ENCODE measurements at places on chromosomes 13 and 19.

GRCh38 chr19:28785971-28786370 is 427.0 kb downstream of the UQCRFS1 start:
- DNase-seq, result no peak

DNA sequence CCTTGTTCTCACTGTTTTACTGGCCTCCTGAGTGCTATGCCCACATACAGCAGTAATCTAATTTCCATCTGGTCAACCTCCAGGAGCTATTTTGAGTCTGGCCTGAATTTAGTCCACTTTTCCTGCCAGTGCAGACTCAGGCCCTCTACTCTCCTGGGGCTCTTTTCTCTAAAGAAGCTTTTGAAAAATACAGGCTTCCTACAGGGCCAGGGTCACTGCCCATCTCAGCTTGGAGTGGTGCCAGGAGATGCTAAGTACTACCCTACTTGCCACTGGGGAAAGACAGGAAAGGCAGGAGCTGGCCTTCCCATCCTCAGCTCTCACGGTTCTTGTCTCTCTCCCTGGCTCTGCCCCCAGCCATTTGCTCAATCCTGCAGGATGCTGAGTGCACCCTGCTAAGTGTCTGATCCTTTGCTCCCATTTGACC is 101.7 kb upstream of the SERP2 start:
- no peak for DNase-seq

DNA sequence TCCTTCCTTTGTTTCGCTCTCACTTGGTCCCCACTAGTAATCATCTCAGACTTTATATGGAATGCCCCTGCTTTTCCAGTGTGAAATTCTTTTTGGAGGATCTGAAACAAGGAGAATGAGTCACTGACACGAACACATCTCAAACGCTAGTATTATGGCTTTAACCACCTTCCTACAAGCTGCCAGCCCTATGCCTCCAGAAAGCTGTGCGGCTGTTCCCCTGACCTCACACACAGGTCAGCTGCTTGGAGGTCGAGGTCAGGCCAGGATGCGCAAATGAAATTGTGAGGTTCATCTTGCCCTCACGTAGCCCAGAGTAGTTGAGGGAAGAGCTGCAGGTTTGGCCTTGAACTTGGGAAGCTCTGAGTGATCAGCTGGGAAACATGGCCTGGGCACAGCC is 449.8 kb downstream of the FGF9 start:
- DNase-seq, result no peak

GRCh38 chr13:107480130-107480529 is 735.2 kb downstream of the LIG4 start:
- no peak for DNase-seq

GRCh38 chr13:24540236-24541126 is 27.9 kb upstream of the PARP4 start:
- no peak for DNase-seq

DNA sequence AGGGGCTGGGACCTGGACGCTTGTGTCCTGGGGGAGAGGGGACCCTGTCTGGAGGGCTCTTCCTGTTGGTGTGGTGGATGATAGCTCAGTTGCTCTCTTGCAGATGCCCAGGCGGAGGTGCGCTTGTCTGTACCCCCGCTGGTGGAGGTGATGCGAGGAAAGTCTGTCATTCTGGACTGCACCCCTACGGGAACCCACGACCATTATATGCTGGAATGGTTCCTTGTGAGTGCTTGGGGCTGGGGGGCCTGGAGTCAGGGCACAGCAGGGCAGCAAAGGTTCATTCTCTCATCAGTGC is 2.2 kb downstream of the BCAM start:
- no peak for DNase-seq

GRCh38 chr19:4139614-4140236 is 13.7 kb upstream of the CREB3L3 start:
- peak; percentile 45 for DNase-seq

GRCh38 chr13:76992548-76993001 is 694 bp downstream of the CLN5 start:
- DNase-seq, result peak; percentile 3

- peak; percentile 89 for DNase-seq
Measured at GRCh38 chr19:2578901-2579677, 103.2 kb downstream of the GADD45B start.

DNA sequence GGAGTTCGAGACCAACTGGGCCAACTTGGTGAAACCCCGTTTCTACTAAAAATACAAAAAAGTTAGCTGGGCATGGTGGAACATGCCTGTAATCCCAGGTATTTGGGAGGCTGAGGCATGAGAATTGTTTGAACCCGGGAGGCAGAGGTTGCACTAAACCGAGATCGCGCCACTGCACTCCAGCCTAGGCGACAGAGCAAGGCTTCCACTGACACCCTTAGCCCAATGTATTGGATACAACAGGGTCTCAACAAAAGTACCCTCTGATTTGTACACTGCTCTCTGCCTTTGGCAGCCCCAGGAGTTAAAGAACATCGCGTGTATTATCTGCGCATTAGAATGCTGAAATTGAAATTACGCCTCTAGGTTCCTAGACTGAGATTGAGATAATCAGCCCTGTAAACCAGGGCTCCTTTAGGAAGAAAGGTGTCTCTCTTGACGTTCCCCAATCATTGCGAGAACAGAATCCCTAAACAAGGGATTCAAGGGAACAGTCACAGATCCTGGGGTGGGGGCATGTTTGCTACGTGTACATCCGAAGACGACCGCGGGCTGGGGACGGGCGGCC is 21.9 kb downstream of the IPO5 start:
- no peak for DNase-seq

DNA sequence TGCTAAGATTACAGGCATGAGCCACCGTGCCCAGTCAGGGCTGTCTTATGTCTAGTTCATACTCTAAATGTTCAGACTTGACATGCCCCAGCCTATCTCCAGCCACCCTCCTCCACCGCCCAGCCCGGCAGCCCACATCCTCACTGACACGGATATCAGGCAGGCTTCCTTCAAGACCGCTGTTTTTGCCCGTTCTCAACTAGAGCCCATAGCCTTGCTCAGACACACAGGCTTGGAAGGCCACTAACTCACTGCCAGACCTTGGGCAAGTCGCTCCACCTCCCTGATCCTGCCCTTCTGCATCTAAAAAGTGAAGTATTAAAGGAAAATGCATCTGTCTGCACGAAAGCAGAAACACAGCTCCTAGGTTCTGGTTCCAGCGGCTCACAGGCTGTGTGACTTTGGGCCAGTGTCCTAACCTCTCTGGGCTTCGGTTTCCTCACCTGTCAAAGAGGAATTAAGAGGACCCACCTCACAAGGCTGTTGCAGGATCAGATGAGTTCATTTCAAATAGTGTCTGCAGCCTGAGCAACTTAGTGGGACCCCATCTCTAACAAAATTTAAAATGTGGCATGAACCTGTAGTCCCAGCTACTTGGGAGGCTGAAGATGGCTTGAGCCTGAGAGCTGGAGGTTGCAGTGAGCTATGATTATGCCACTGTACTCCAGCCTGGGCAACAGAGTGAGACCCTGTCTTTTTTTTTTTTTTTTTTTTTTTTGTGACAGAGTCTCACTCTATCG is 14.5 kb upstream of the CERS4 start:
- no peak for DNase-seq

- no peak for DNase-seq
Measured at GRCh38 chr13:112972867-112973576, 4.0 kb downstream of the MCF2L start.

DNA sequence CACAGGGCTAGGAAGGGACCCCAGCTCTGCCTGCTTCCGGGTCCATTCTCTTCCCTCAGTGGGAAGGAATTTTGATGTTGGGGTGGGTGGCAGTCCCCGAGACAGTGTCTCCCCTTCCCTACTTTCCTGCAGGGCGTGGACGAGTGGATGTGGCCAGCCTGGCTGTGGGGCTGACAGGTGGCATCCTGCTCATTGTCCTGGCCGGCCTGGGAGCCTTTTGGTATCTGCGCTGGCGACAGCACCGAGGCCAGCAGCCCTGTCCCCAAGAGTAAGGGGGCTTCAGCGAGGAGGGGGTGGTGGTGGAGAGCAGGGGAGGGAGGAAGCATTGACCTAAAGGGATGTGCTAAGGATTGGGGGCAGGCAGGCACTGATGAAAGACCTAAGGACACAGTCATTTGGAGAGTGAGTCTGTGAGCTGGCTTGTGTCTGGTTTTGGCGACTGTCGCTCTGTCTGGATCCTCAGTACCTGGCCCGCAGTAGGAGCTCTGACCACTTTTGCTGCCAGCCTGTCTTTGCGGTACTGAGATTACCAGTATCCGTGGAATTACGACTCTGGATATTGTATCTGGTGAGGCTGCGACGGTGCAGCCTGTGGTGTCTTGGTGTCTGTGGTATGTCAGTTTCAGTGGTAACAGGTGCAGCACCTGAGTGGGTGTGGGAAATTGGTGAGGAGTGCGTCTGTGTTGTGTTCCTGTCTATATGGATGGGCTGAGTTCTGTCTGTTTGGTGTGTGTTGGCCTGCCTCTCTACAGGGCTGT is 2.4 kb upstream of the PRR12 start:
- DNase-seq, result no peak

DNA sequence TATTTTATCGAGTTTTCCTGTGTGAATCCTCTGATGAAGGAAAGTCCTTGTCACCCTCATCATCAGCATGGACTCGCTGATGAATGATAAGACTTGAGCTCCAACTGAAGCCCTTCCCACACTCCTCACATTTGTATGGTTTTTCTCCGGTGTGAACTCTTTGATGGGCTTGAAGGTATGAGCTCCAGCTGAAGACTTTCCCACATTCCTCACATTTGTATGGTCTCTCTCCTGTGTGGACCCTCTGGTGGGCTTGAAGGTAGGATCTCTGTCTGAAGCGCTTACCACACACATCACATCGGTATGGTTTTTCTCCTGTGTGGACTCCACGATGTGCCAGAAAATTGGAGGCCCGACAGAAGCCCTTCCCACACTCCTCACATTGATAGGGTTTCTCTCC is 21.7 kb downstream of the ZNF45 start:
- no peak for DNase-seq

- DNase-seq, result no peak
Measured at GRCh38 chr19:28152195-28152594, 1060.8 kb downstream of the UQCRFS1 start.

- no peak for DNase-seq
Measured at GRCh38 chr13:47094734-47095434, 198.0 kb upstream of the HTR2A start.

- DNase-seq, result no peak
Measured at GRCh38 chr19:47507012-47507411, 7.9 kb downstream of the NAPA start.

DNA sequence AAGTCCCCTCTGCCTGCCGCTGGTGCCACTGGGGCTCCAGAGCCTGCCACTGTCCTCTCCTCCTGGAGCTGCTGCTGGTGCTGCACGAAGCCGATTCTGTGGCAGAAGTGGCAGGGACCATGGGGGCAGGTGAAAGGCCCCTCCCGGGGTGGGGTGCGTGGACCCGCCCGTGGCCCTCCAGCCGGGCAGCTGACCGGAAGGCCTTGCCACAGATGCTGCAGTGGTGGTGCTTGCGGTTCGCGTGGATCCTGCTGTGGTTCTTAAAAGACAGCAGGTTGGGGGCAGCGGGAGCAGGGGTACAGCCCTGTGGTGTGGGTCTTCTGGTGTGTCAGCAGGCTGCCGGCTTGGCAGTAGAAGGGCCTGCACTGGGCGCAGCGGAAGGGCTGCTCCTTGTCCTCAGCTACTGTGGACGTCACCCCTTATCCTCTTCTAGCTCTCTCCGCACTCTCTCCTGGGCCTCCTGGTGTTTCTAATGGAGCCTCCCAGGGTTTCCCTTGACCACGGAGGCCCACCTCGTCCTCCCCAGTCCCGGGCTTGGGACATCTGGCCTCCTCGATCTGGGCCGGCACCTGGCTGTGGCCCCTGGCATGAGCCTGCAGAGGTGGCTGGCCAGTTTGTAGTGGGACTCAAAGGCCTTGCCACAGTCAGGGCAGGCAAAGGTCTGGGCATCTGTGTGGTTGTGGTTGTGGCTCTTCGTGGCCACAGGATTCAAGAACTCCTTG is 380.4 kb downstream of the OLFM4 start:
- no peak for DNase-seq

DNA sequence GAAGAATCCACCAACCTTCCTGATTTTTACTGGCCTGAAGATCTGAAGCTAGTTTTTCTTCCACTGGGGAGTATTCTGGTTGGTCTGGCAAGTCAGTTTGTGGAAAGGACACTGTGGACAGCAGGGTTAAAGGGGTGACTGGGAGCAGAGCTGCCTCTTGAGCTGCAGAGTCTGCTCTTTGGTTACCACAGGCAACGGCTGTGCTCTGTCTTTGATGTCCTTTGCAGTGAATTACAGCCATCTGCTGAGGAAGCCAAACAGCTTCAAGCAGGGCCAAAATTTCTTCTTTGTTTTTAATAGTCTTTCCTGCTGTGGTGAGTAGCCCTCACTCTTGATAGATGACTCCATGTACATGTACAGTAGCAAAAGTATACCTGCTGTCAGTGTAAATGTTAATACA is 75.7 kb downstream of the ZNF100 start:
- DNase-seq, result no peak

DNA sequence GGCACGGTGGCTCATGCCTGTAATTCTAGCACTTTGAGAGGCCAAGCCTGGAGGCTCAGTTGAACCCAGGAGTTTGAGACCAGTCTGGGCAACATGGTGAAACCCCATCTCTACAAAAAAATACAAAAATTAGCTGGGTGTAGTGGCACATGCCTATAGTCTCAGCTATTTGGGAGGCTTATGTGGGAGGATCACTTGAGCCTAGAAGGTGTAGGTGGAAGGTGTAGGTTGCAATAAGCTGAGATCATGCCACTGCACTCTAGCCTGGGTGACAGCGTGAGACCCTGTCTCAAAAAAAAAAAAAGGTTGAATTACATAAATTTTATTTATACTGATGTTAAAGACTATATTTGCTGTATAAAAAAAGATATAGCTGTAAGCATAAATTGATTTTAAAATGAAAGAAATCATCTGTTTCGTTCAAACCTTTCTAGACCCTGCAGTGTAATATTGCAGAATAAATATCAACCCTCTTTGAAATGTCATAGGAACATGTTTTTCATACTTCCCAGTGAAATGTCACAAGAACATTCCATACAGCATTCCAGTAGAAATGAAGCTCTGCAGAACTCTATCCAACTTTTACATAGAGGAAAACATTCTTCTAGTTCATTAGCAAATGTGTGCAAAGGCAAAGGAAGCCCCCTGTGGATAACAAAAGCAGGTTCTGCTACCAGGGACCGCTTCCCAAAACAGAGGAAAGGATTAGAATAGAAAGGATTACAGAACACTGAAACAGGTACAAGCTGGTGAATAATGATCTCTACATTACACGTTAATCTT is 76.0 kb downstream of the CAB39L start:
- no peak for DNase-seq

DNA sequence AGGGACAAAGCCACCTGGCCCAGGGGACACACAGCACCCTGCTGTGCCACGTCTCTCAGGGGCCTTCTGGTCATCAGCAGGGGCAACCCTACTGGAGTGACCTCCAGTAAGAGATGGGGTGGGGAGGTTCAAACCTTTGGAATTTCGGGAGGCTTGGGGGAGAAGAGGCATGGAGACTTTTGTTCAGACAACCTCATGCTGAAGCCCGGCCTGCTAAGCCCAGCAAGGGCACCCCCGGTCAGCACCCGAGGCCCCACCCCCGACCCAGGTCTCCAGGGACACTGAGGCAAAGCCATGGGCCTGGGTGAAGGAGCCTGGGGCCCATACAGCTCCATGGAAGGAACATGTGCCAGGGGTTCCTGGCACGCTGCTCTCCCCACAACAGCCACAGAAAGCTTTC is 23.3 kb downstream of the ZNF787 start:
- DNase-seq, result no peak

GRCh38 chr19:31908080-31908479 is 437.3 kb upstream of the ZNF507 start:
- no peak for DNase-seq

GRCh38 chr19:49924004-49924880 is 4.8 kb upstream of the ATF5 start:
- DNase-seq, result no peak

Measured in RCC 7860 (cell line).